ENCODE measurements at places on chromosomes 3 and 15.

DNA sequence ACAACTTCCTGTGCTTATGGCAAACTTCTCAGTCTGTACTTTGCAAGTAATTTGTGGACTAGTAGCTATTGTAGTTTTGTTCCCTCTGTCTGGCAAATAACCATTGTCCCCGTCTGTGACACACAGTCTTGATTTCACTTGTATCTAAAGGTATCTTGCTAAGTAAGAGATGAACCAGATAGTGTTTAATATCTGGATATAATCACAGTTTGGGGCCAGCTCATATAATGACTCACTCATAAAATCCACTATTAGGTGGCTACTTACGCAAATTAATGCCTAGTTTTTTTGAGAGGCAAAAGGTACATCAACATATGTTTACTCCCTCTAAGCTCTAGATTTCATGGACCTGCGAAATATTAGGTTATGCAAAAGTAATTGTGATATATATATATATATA lies 30.4 kb downstream of the VGLL3 start:
- DNase-seq, result no peak

DNA sequence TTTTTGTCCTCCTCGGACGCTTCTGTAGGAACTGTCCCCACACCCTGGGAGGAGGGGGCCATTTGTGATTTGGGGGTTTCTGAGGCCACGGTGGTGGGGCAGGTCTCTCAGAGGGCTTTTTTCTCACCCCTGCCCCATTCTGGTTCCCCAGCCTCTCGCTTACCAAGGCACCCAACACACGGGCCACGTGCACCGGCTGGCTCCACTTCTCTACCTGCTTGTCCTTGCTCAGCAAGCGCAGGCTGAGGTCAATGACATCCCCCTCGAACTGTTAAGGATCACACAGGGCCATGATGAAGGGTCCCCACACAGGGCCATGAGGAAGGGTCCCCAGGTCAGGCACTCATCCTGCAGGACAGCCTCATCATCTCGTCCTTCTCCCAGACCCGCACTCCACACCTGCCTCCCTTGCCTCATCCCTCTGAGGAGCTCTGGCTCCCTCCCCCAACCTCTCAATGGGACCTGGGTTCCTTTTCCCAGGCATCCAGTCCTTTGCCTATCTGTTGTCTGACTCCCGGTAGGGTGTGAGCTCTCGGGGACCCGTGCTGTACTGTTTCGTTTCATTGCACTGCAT lies 10.6 kb downstream of the EPB42 start:
- DNase-seq, result no peak

DNA sequence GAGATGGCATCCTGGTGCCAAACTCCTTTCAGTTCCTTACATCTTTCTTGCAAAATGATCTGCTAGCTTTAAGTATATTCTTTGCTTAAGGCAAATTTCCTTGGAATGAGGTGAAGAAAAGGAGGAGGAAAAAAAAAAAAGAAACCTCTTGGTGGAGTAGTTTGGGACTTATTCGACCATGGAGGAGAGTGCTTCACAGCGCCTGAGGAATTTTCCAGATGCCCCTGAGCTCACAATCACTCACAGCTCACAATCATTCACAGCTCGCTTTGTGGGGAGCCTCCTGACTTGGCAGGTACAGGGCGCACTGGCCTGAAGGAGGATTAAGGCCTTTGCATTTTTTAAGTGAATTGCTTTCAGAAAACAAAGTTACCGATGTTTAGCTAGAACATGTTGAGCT lies 53.9 kb downstream of the BOC start:
- no peak for DNase-seq

DNA sequence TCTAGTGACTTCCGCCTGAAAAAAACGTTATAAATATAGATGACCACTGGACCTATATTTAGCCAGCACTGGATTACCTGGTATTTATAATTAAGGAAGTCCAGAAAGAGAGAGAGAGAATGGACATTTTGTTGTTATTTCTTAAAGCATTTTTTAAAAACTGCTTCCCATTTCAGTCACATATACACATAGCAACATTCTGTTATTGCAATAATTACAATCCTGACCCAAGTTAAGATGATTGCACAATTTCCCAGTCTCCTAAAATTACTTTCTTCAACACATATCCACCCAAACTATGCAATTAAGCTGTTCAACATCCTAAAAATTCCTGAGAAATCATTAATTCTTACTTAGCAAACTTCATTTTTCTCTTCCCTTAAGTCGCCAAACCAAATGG lies 37.7 kb downstream of the PCSK6 start:
- DNase-seq, result no peak

DNA sequence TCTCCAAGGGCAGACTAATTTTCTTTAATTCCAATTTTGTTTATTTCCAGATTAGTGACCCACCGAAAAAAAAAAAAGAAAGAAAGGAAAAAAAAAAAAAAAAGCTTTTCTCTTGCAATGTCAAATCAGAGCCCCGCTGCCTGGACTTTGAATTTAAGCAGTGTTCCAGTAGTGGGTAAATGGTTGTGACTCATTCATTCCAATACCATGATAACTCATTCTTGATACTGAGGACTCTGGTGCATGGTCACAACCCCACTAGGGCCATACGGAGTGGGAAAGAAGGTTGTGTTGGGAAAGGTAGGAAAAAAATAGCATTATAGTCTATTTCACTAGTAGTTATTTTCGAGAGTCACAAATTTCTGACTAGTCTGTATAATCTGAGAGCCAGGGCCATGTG lies 59.1 kb upstream of the COL8A1 start:
- DNase-seq, result no peak

GRCh38 chr3:171236265-171237008 lies 209.9 kb upstream of the SLC2A2 start:
- no peak for DNase-seq

DNA sequence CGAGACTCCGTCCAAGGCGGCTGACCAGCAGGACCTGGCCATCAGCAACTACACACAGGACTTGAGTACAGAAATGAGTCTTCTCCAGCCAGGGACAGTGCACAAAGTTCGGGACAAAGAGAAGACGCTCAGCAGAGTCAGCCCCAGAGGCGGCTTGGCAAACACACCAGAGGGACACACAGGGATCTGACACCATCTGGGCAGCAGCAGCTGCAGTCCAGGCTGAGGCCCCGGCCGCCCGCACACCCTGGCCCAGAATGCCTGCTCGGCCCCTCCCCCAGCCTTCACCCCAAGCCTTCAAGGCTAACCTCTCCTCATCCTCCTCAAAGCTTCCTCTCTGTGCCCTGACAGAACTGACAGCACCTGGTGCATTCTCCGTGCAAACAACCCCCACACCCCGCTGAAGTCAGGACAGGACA lies 61.1 kb downstream of the XXYLT1 start:
- no peak for DNase-seq

DNA sequence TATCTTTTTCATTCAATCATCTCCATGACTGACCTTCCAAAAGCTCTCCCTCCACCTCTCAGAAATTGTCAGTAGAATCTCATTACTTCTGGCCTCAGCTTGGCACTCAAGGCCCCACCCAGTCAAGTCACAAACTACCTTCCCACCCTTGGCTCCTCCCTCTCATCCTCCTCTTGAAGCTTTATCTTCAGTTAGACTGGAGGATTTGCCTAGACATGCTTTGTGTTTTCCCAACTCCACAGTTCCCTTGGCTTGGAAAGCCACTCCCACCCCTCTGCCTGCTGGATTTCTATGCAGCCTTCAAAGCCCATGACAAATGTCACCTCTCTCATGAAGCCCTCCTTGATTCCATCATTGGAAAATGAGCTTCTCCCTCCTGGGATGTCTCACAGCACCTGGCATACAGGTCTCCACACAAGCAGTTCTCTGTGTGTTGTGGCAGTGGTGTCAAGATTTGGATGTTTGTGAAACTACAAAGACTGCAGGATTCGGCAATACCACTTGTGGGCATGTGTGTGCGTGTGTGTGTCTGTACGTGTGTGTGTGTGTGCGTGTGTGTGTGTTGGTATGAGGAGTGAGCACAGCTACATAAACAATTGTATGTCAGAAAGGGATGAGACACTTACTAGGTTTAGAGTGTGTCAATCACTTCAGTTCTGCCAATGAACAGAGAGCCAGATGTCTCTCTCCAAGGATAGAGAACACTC lies 45.3 kb upstream of the VPS8 start:
- DNase-seq, result no peak

DNA sequence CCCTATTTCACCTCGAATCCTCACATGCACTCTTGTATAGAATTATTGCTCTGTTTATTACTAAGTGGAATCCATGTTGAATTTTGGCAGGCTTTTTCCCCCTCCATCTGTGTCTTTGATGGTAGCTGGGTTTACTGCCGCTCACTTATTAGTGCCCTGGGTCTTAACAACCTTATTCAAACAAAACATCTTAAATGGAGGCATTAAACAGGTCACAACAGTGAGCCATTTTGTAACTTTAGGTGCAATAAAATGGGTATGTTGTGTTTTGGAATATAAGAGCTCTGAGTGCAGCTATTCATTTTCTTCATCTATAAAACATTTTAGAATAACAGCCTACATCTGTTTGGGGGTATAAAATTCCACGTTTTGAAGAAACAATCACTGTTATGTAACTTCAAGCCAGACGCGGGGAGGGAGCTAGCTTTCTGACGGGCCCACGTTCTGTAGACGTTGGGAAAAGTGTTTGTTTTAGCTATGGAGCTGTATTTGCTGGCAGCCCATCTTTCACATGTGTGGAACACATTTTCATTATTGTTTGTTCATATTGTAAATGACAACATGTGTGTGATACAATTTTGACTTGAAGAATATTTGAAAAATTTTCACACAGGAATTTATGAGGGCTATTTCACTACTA lies 122.0 kb downstream of the SLC25A26 start:
- DNase-seq, result no peak

DNA sequence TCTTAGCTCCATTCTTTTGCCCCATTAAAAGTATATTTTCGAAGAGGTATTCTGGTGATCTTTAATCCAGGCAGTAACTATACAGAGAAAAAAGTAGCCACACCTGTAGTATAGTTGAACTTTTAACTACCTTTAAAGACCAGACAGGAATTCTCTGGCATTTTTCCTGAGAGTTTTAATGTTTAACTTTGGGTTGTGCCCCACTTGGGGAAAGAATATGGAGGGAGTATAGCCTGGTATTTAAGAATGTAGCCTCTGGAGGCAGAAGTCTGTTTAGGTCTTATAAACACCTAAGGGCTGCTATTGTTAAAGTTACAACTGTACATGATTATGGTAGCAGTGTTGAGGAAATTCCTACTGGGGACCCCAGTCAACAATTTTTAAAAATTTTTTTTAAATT lies 19.3 kb downstream of the C3orf85 start:
- no peak for DNase-seq

DNA sequence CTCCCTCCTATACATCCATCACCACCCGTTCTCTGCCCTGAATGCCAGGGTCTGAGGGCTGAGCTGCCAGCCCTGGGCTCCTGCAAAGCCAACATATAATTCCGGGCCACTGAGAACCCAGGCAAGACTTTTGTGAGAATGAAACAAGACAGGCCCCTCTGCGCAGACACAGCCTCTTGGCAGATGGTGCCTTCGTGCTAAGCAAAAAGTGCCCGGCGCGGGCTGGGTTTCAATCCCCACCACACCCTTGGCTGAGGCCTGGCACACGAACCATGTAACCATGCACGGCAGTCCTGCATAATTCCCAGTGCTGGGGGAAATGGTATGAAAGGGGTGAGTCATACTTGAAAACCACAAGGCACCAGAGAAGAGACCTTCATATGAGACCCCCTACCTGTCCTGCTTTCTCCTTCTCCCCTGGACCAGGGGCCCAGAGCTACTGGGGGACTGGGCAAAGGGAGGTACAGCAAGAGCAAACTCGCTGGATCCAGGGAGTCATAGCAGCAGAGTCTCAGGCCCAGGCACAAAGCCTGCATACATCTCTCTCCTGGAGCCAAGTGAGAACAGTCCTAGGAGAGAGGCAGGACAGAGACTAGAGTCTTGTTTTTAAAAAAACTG lies 26.1 kb upstream of the LOXL1 start:
- no peak for DNase-seq

DNA sequence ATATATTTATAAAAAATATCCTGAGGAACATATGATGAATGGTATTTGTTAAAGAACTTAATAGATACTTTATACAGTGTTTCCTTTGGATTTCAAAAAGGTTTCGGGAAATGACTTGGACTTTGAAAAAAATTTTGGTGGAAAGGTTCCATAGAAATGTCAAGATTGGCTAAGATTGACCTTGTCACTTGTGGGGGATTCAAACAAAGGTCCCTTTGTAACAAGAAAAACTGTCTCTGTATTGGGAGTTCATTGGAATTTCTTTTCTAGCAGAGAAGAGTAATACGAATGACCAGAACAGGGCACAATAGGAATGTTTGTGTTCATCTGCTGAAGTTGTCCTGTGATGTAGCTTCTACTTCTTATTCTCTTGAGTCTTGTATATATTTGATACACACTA lies 43.2 kb downstream of the ARHGEF26 start:
- no peak for DNase-seq

- DNase-seq, result peak; percentile 41
Observed at GRCh38 chr3:194587438-194587931, 45.7 kb downstream of the TMEM44 start.

- DNase-seq, result no peak
Observed at GRCh38 chr3:71393093-71393492, 190.4 kb downstream of the FOXP1 start.

DNA sequence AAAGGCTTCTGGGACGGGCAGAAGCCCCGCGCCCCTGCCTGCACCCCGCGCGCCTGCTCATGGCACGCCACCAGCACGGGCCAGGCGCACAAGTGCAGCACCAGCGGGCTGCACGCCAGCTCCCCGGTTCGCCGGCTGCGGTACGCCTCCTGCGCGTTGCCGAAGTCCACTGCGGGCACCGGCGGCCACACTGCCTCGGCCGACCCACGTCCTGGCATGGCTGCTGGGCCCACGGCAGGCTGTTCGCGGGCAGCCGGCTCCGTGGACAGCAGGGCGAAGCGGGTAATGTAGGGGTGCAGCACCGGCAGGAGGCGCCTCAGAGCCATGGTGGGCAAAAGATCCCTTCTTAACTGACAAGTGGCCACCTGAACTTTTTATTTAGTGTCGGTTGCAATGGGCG lies 34.8 kb downstream of the MCCC1 start:
- DNase-seq, result no peak

- no peak for DNase-seq
Observed at GRCh38 chr3:128854475-128854874, 24.9 kb upstream of the ACAD9 start.

- no peak for DNase-seq
Observed at GRCh38 chr3:48409291-48410201, 20.3 kb downstream of the PLXNB1 start.

- no peak for DNase-seq
Observed at GRCh38 chr15:59699810-59700431, 10.8 kb upstream of the BNIP2 start.

- no peak for DNase-seq
Observed at GRCh38 chr3:177994976-177995375, 541.3 kb upstream of the KCNMB2 start.

GRCh38 chr15:65258375-65259262 lies 28.1 kb downstream of the PARP16 start:
- DNase-seq, result no peak

DNA sequence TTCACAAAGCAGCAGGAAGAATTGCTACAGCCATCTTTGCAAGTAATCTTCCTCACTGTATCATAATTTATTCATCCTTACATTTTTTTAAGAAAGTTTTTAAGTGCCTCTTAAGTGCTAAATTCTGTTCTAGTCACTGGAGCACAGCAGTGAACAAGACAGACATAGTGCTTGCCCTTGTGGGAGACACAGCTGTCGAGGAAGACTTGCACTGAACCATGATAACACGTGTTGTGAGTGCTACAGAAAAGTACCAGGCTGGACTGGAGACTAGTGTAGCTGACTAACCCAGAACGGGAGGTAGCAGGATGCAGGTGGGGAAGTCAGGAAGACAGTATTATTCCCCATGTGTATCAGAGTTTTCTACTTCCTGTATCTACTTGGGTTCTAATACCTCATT lies 300.6 kb downstream of the TBL1XR1 start:
- no peak for DNase-seq

Data from T1000 (cell line).